ENCODE measurements at places on chromosomes 1 and 21.

GRCh38 chr1:56644064-56644918, 823 bp upstream of the PRKAA2 start:
- no peak for DNase-seq

GRCh38 chr1:160474392-160475242, 48.4 kb downstream of the SLAMF6 start:
- no peak for DNase-seq

DNA sequence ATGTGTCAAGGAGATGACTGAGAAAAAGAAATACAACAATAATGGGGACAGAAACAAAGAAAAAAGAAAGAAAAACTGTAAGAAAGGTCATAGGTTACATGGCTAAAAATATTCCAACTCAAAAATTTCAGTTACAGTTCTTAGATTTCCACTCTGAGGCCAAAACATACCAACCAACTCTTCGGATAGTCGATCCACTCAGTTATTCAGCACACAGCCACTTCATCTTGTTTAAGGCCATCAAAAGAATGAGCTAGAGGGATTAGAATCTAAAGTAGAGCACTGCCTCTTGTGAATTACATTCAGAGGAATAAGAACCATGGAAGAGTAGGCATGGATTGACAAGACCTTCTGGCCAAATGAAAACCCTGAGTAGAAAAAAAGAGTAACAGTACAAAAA, 277.0 kb downstream of the MRPL39 start:
- no peak for DNase-seq

DNA sequence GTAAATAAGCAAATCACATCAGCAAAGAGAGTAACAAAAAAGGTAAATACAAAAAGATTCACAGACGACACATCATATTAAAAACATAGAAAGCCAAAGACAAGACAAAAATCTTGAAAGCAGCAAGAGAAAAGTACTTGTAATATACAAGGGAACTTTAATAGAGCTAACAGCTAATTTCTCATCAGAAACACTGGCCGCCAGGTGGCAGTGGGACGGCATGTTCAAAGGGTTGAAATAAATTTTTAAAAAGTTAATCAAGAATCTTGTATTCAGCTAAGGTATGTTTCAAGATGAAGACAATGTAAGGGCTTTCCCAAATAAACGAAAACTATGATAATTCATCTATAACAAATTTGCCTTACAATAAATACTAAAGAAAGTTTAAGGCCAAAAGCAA, 358.1 kb downstream of the LRRIQ3 start:
- DNase-seq = no peak

- peak; percentile 70 for DNase-seq
These were observed at the start of gene NADK for GRCh38 chr1:1777950-1778662. NADK (minus strand) TSS chr1:1778470; CDS start chr1:1765406, 13,064 bp downstream.

GRCh38 chr1:212189352-212189738, 95.9 kb upstream of the PPP2R5A start:
- DNase-seq = no peak

DNA sequence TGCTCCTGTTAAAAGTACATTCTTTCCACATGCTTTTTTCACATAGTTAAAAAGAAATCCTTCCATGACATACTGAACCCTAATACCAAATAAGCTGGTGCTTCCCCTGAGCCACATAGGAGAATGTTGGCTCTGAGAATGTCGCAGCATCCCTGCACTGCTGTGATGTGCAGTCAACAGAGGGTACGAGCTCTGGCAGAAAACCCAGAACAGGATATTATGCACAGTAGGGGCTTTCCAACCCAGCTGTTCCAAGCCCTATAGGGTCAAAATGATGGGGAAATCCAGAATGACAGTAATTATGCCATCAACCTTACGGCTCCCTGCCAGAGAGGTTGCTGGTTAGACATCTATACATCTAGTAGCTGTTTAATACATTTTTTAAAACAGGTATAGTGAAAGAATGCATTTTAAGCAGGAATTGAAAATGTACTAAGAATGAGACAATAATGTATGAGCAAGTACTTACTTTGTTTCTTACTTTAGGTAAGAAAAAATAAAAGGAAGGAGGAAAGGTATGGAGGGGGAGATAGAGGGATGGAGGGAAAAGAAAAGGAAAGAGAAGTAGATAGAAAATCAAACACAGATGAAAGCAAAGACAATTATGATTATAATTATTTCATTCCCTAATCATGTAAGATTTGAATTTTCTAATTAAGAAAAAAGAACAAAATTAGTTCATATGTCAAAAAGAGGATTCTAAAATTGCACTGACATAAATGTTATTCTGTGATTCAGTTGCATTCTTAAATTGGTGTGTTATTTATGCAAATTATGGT, 126.0 kb downstream of the NR5A2 start:
- no peak for DNase-seq

- no peak for DNase-seq
These were observed 79.7 kb downstream of the FAF1 start for GRCh38 chr1:50880373-50880772.

- DNase-seq = no peak
These were observed 8.3 kb downstream of the IL24 start for GRCh38 chr1:206905295-206906164.

- no peak for DNase-seq
These were observed 6.9 kb downstream of the TFF3 start for GRCh38 chr21:42308161-42308913.

DNA sequence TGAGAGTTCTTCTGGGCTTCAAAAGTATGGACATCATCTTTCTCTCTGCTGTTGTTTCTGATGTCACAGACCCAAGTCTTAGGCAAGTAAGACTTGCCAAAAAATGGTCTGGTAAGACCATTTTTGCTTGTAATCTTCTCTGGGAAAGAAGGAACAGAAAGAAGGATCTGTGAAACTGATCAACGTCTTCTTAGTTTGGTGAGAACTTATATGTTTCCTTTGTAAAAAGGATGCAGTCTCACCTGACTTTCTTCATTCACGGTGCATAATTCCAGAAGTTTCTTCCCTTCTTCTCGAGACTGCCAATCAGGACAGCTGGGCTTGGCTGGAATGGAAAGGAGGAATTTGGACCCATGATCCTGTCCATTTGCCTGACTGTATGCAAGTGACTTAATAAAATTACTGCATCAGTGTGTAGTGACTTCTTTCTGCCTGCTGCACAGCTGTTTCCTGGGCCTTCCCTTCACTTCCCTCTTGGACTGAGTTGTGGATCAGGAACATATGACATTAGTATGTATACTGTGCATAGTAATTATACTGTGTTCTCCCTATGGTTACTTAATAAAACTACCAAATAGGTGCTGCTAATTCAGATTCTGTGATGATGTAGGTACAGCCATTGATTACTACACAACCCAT, 7.6 kb upstream of the DENND1B start:
- no peak for DNase-seq

- no peak for DNase-seq
These were observed 18.2 kb downstream of the INAVA start for GRCh38 chr1:200912737-200913407.

- no peak for DNase-seq
These were observed 33.5 kb downstream of the UTP25 start for GRCh38 chr1:209861242-209861641.

DNA sequence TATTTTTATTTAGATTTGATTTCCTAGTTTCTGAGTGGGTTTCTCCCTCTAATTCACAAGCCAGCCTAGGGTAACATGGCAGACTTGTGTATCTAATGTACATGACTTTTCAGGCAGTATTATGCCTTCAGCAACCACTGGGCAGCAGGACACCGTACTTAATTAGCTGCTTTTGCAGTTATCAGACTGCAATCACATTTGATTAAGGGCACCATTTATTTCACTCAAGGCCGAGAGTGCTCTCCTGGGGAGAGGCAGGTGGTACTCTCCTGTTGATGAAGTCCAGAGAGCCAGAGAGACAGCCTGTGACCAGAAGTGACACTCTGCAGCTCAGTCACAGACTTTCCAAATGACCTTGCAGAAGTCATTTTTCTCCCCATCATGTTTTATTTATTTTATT, 18.7 kb downstream of the CYYR1 start:
- no peak for DNase-seq

- DNase-seq = no peak
These were observed 52.9 kb downstream of the FOXJ3 start for GRCh38 chr1:42282024-42282579.

- DNase-seq = peak; percentile 41
These were observed 23.8 kb downstream of the KNCN start for GRCh38 chr1:46527474-46528296.

DNA sequence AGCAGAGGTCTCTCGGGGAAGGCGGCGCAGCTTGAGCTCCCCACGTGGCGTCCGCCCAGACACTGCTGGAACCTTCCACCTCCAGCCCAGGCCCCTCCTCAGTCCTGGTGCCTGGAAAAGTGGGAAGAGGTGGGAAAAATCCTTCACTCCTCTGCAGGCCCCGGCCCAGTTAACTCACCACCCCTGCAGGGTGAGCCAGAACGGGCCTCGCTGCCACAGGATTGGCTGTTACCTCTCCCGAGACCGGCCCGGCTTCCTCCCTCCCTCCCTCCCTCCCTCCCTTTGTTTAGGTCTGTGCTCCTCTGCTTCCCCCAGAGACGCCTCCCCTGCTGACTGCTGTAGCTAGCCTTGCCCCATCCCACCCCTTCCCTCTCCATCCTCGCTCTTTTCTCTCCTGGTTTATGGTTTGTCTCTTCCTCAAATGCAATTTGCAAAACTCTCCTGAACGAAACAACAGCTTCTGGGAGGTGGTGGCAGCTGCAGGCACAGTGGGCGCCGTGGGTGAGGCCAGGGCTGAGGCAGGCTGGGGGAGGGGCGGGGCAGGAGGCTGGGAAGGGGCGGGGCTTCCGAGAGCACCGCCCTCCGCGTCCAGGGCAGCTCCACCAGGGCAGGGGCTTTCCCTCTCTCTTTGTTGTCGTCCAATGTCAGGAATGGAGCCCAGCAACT, 6.5 kb downstream of the CAPN9 start:
- DNase-seq = no peak

DNA sequence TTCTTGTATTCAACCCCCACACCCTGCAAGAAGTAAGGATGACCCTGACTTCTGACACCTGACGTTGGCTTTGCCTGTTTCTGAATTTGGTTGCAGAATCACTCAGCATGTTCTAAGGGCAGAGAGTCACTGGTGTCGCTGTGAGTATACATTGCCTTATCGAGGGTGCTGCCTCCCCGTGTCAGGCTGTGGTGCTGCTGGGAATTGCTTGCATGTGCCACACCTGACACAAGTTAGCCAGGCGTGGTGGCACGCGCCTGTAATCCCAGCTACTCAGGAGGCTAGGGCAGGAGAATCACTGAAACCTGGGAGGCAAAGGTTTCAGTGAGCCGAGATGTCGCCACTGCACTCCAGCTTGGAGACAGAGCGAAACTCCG, 45.9 kb downstream of the WDR4 start:
- DNase-seq = peak; percentile 15

DNA sequence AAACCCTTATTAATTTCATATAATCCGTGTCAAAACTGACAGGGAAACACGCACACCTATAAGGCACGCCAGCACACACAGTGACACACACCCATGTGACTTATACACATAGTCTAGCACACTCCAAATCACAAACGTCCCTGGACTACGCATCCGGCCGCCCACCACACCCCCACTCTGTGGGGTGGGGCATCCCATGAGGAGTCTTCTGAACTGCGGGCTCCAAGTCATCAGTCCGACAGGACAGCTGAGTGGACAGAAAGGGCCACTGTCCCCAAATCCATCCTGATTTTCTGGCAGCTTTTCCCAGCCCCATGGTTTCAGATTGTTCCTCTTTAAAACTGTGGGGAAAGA, 829 bp downstream of the PEA15 start:
- DNase-seq = peak; percentile 19

- no peak for DNase-seq
These were observed 21.9 kb downstream of the GPR52 start for GRCh38 chr1:174469687-174470086.

DNA sequence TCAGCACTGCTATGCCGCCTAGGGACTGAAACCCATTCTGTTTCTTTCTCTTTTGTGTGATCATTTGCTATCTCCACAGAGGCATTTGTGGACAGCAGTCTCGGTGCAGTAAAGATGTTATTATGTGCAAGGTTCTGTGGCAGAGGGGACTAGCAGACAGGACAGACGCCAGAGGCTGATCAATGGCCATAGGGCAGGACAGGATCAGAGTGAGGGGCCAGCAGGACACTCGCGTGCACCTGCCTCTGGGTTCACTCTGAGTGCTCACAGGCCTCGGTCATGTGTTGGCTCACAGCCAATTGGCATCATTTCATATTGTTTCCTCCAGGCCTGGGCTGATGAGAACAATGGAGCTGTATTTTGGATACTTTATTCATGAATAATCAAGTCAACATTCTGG, 212.6 kb downstream of the TGFB2 start:
- DNase-seq = no peak

GRCh38 chr1:236200925-236201324, 58.6 kb downstream of the GPR137B start:
- DNase-seq = no peak

DNA sequence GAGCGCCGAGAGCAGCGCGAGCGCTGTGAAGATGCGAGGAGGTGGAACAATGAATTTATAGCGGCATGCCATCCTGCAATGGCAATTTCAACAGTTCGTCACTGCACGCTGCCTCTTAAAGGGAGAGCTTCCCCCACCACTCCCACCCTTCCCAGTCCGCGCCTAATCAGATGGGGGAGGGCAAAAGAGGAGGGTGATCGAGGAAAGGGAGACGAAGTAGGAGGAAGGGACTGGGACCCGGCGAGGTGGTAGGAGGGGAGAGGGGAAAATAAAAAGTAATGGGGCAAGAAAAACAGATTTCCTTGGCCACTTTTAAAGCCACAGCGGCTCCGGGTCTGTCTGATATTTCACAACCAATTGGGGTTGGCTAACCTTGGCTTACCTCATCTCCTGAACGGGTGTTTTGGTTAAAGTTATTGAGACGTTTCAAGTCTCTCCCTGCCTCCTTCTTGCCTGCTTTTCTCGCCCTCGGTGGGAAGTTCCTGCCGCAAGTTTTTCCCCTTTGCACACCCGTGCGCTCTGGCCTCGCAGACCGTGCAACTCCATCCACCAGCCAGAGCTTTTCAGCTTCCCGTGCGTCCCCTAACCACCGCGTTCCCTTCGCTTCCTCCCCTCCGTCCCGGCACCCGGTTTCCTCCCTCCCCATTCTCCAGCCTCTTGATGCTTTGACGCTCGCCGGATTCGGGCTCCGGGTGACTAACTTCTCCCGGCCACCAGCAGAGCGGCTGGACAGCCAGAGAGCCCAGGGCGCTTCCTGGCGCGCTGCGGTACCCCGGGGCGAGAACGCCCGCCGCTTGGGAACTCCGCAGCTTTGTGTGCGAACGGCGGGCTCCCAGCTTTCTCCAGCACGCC, at the start of gene ADAMTS5:
ADAMTS5 (minus strand) TSS at position 27 of the 852 bp plus-strand sequence. CDS start 697 bp downstream, outside the sequence.
- DNase-seq = no peak

- no peak for DNase-seq
These were observed 439.4 kb downstream of the PTPRU start for GRCh38 chr1:29675481-29676263.

GRCh38 chr1:147815503-147815902, 55.1 kb upstream of the GJA5 start:
- DNase-seq = no peak

GRCh38 chr1:7223334-7224080, 438.3 kb downstream of the CAMTA1 start:
- no peak for DNase-seq

DNA sequence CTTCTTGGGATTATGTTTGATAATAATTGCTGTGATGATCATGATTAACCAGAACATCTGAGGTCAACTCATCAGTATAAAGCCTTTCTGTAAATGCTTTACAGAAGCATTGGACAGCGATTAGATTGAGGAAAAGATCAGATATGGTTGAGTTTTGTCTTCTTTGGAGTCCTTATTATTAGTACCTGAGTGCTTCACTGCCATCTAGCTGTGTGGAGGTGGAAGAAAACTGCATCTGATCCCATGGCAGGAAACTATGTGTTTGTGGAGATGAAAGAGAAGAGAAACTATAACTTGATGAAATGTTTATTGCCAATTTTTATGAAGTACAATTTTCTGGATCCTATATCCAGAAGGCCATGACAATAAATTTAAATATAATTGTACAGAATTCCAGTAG, 11.4 kb downstream of the FLG2 start:
- DNase-seq = no peak
